Tibial nerve (tissue), 4 donors: ENCODE measurements at places on chromosomes 2 and 18. TPM values are rescaled to one million over a fixed set of nuclear protein-coding genes. Genes with fewer than 3 reads are reported as not detected.

The FABP1 gene
- not detected for total RNA-seq

The COX7A2L gene
- total RNA-seq: 137 TPM

- no peak for DNase-seq
Observed at GRCh38 chr18:2303517-2304238, 267.6 kb downstream of the METTL4 start.

DNA sequence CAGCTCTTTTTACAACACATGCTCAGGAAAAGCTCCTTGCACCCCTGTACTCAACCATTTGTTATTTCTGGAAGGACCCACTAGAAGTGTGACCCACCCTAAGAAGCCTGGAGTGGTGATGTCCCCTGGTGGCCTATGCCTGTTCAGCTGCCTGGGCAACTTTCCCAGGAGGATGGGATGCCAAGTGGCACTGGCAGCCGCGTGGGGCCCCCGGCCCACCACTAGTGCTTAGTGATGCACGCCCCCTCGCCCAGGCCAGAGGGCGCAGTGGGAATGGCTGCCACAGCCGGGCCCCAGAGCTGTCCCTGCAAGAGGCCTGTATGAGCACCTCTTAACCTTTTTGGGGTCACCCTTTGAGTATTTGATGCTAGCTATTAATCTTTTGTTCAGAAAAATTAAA, 18.1 kb downstream of the IMPA2 start:
- DNase-seq: no peak

GRCh38 chr2:109507217-109507616, 106.5 kb downstream of the SEPTIN10 start:
- DNase-seq: no peak

DNA sequence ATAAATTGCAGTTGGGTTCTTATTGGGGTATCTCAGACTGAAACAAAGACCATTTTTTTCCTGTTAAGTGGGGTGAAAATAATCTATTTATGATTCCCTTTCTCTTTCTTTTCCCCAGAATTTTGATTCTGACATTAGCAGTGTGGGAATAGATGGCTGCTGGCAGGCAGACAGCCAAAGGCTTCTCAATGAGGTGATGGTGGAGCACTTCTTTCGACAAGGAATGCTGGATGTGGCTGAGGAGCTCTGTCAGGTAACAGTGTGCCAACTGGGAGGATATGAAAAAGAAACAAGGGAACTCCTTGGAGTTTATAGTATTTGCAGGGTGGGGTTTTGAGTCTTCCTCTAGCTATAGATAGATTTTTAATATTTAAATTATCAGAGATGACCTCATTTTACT, 31.7 kb downstream of the RMND5A start:
- DNase-seq: no peak

DNA sequence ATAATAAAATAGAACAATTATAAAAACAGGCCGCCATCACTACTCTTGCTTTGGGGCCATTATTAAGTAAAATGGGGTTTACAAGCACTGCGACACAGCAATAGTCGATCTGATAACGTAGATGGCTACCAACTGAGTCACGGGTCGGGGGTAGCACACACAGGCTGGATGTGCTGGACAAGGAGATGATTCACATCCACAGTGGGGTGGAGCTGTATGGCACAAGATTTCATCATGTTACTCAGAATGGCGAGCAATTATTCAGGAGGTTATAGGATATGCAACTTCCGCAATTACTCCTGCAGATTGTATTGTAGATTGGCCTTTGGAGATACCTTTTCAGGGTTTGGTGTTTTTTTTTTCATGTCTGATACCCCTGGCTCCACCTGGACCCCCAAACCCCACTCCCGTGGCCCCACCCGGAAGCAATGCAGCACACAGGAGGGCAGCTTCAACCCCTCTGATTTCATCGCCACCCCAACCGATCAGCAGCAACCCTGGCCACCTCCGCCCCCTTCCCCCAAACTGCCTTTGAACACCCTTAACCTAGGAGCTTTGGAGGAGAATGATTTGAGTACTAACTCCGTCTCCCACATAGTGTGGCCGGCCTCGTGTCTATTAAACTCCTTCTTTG, 21.4 kb upstream of the MLPH start:
- no peak for DNase-seq

DNA sequence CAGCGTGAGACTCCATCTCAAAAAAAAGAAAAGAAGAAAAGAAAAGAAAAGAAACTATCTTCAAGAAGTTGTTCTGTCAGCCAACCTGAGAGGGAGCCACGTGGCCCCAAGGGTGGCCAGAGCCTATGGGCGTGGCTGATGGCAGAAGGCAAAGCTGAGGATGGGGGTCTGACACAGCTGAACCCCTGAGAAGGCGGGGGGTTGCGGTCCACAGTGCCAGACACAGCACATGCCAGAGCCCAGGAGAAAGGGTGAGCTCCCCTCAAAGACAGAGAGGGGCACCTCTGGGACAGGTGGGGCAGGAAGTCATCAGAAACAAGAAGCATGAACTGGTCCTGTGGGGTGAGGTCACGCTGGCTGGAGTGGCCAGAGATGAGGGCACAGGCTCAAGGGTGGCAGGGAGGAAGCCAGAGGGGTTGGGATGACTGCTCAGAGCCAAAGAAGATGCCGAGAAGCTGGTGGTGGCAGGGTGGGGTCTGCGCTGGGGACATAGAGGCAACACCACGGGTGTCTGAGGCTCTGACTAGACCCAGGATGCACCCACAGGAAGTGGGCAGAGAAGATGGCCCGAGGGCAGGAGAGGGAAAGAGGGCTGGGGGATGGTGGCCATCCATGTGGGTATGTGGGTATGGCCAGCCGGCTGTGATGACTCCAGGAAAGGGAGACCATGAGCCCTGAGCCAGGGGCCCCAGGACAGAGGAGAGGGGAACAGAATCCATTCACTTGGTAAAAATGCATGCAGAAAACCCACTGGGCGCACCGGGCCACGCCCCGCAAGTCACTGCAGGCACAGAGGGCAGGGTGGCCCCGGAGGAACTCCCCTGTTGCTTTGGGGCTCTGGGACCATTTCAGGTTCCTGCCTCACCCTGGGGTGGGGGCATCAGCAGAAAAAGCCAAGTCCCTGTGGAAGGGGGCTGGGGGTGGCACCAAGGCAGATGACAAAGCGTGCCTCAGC, 8.4 kb downstream of the KIF1A start:
- no peak for DNase-seq
